AG08396 (cell line): ENCODE measurements at places on chromosomes 6 and 20.

DNA sequence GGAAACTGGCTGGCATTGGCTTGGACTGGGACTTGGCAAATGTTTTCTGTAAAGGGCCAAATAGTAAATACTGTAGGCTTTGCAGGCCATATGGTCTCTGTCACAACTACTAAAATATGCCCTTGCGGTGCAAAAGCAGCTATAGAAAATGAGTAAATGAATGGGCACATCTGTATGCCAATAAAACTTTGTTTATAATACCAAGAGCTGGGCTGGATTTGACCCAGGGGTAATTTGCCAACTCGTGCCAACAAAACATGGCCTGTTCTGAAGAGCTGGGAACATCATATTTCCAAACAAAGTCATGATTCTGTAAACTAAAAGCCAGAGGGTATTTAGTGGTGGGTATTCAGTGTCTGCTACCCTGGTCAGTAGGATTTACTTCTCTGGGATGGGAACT is 320.1 kb upstream of the SOX4 start:
- DNase-seq = no peak

DNA sequence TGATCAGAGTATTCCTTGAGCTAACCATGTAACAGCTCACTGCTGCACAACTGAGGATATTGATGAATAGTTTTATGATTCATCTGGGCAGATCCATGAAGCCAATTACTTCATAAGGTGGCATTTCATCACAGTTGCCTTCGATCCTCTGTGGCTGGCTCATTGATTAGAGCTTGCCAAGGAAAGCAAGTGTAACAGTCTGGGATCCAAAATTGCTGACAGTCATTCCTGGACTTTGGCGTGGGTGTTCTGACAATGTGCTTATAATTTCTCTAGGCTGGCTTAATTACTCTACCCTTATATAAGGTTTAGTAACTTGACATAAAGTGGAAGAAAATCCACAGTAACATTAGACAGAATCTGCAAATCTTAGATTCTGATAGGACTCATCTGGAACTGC is 551.3 kb upstream of the CDH4 start:
- DNase-seq = no peak

- DNase-seq = peak; percentile 46
Measured at GRCh38 chr20:14234666-14235295, 102.6 kb downstream of the FLRT3 start.

DNA sequence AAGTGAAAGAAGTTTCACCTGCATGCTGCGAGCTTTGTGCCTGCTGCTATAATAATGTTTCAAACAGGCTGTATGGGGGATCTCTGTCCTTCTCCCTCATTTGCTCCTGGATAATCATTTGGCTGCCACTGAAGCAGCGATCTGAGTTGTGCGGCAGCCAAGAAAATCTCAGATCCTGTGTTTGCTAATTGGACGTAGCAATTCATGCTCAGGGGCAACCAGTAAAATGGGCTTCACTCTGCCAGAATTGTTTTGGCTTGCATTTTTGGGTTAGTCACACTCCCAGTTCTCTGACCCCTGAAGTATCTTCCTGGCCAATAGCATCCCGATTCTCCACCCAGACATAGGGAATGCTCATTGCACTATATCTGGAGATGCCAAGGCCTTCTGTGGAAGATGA is 13.7 kb upstream of the STXBP5 start:
- DNase-seq = no peak

DNA sequence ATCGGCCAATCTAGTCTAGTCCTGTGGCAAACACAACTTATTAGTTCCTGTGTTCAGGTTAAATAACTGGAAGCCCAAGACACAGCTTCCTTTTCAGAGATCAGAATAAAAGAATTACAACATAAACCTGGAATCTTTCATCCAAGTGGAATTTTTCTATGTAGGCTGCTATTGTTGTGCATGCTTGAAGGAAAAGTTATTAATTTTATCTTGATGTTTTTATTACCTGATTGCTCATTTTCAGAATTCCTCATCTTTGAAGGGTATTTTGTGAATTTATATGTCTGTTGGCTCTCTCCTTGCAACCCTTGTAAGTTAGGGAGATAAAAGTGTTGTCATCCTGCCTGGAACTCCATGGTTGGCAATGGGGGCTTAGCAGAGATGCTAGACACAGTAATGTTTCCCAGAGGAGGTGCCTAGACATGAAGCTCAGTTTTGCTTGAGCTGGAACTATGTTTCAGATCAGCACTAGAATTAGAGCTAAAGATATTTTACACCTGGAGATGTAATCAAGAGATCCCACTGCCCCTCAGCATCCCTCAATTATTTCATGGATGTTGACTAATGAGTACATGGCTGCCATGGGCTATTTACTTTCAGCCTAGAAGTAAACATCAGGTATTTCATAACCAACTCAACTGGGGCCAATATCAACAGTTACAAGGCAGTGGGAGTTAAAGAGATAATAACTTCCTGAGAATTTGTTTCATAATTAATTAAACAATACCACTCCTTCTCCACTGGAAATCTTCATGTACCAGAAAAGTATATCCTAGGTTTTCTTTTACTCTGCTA is 367.0 kb upstream of the MARCKS start:
- DNase-seq = no peak
